ENCODE measurements at places on chromosomes 7 and 10.

DNA sequence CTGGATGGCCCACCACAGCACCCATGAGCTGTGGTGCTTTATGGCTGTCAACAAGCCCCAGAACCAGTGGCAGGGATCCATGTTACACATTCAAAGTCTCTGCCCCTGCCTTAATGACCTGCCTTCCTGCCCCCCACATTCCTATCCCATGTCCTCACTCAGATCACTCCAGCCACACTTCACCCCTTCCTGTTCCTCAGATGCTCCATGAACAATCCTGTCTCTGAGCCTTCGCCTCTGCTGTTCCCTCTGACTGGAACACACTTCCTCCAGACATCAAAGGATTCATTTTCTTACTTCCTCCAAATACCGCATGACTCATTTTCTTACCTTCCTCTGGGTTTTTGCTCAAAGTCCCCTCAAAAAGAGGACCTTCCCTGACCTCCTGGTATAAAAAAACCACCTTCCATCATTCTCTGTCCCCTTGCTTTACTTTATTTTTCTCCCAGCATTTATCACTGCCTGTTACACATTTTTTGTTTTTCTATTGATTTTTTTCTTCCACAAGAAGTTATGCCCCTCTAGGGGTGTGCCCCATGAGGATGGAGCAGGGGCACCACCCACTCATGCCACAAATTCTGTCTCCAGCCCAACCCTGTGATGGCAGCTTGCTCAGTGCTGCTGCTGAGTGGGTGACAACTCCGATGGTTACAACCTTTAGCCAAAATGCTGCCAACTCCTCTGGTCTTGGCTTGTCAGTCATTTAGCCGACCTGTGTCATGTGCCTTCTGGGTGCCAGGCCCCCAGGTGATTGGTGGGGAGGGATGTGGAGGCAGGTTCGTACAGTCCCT lies 18.2 kb downstream of the COL13A1 start:
- no peak for DNase-seq

- no peak for DNase-seq
Measured at GRCh38 chr10:90915766-90916075, 5.2 kb downstream of the ANKRD1 start.

DNA sequence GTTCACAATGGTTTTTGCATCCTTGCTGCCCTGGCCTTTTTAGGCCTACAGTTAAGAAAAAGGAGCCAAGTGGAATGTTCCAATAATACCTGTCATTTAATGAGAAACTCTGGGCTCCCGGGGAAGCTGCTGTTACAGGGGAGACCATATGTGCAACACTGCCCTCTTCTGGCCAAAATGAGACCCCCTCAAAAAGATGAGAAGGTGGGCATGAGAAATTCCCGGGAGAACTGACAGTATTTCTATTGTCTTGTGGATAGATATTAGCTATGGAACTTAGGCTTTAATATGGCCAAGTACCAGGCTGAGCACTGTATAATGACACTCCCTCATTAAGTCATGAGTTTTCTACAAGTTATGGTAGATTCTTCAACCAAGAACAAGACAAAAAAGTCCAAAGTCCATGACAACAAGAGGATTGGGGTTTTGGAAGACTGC lies 99.4 kb downstream of the CCDC3 start:
- DNase-seq, result peak; percentile 49

GRCh38 chr7:50411332-50411731 lies 38.8 kb downstream of the FIGNL1 start:
- DNase-seq, result peak; percentile 44

DNA sequence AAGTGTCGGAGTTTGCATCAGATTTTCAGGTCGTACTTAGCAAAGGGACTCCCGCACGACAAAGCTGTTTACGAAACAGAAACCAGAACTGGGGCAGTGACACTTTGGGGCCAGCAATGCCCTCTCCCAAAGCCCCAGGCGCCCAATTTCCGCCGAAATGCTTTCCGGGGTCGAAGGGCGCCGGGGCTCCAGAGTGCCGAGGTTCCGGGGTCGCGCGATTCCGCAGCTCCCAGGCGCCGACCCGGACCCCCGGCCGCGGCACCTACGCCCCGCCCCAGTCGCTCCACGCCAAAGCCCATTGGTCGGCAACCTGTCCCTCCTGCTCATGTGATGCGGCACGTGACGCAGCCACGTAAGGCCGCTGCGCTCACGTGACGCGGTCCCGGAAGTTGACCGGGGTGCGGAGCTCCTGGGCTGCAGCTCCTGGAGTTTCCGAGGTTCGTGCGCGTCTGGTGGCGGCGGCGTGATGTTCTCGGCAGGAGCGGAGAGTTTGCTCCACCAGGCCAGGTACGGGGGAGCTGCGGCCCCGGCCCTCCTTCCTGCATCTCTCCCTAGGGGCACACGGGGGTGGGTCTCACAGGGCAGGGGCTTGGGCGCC lies at the start of gene AP5Z1:
Gene AP5Z1 (plus strand): TSS at position 374 of the 598 bp plus-strand sequence. CDS start 93 bp downstream, at position 467.
- peak; percentile 95 for DNase-seq

DNA sequence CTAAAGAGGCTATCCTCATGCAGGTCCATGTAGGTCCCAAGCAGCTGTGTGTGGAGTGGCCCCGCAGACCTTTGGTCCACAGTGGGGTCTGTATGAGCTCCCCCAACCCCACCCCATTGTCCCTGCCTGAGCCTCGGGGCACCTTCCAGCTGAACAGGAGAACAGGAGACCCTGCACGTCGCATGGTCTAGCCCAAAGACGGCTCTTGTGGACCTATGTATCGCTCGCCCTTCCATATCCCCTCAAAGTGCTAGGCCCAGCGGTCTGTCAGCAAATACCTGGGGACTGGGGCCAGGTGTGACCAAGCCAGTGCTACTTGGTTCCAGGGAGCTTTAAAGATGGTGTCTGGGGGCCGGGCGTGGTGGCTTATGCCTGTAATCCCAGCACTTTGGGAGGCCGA lies 43.0 kb downstream of the OAT start:
- no peak for DNase-seq

DNA sequence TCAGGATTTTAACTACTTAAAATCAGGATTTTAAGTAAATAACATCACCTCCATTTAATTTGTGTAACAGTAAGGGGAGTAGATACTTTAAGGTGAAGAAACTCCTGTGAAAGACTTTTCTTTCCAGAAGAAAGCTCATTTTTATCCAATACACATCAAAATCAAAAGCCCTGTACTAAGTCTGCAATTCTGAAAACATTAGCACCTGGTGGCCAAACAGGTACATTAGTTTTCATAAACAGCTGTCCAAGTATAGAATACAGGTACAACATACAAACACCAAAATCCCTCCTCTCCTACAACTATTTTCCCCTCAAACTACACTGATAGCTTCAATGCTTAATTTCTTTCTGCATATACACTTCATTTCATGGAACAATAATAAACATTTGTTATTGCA lies 22.9 kb downstream of the FAM3C start:
- DNase-seq, result no peak

GRCh38 chr10:3361640-3362039 lies 189.1 kb upstream of the PITRM1 start:
- DNase-seq, result no peak

DNA sequence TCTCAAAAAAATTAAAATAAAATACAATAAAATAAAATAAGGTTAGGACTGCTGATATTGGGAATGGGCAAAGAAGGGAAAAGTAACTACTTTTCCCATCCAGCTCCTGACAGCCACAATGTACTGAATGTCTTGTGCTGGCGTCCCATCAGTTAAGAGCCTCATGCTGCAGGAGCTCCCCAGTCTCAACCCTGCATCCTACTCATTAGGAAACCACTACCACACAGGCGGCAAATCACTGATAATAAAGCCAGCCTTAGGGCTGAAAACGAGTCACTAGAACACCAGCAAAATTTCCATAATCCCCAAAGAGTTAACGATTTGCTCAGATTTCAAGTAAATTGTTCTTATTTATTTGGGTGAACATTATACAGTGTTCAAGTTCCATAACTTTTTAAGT lies 4.3 kb downstream of the YWHAG start:
- no peak for DNase-seq

DNA sequence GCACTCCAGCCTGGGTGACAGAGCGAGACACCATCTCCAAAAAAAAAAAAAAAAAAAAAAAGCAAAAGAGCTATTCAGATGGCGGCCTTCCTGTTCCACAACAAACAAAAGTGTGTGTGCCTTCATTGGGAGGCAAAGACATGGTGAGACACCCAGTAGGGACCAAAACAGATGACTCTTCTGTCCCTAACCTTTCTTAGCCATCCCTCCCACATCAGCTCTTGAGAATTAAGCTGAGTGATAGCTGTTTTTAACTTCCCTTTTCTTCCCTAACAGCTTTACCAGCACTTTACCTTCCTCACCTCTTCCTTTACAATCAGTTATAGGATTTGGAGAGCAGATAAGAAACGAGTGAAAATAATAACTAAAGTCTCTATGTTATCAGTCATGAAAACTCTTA lies 48.2 kb downstream of the ARMH3 start:
- no peak for DNase-seq

All from naive B cell (primary cell).